Fibroblast of skin of abdomen (primary cell): ENCODE measurements at places on chromosomes 6 and 20.

DNA sequence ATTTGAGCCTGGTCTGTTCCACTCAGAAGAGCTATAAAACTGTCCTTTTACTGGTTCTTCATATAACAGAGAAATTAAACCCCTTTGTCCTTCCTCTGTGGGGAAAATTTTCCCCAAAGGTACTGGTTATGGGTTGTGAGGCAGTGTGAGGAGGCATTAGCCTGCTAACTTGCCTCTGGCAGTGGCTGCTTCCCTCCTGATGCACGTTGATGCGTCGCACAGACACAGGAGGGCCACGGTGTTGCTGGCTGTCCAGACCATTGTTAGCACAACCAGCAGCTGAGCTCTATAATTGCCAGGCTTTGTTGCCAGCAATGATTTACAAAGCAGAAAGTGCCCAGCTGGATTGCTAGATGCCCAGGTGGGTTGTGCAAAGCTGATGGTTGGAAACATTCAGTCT is 10.1 kb downstream of the AAR2 start:
- DNase-seq: no peak

DNA sequence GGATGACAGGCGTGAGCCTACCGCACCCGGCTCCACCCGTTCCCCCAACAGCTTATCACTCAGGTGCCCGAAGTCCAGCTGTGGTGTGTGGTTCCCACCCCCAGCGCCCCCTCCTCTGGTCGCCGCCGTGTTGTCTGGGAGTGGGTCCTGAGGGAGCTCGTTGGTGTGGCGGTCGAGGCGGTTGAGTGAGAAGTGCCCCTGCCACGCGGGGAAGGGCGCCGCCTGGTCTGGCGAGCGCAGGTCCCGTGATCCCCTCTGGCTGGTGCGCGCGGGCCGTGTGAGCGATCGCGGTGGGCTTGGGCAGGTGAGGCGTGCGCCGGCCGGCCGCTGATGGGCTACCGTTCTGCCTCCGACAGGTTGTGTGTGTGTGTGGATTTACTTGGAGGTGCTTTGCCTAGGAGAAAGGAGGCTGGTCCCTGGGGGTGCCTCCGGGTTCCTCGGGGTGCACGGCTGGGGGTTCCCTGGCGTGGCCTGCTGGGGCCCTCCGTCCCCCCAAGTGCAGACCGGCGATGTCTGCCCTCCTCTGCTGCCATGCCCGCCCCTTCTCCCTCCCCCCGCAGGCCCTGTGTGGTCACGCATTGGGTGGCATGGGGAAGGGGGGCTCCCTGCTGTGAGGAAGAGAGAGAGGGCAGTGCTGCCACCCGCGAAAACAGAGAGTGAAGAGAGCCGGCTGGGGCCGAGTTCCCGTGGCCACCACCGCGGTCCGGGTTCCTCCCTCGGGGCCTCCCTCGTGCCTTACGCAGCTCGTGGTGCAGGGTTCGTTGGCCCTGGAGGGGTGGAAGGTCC is 336.0 kb upstream of the DEFB115 start:
- DNase-seq: no peak

- peak; percentile 66 for DNase-seq
Measured at GRCh38 chr20:48284837-48285236, 499.6 kb upstream of the SULF2 start.

- no peak for DNase-seq
Measured at GRCh38 chr6:163566056-163566455, 151.5 kb downstream of the QKI start.

DNA sequence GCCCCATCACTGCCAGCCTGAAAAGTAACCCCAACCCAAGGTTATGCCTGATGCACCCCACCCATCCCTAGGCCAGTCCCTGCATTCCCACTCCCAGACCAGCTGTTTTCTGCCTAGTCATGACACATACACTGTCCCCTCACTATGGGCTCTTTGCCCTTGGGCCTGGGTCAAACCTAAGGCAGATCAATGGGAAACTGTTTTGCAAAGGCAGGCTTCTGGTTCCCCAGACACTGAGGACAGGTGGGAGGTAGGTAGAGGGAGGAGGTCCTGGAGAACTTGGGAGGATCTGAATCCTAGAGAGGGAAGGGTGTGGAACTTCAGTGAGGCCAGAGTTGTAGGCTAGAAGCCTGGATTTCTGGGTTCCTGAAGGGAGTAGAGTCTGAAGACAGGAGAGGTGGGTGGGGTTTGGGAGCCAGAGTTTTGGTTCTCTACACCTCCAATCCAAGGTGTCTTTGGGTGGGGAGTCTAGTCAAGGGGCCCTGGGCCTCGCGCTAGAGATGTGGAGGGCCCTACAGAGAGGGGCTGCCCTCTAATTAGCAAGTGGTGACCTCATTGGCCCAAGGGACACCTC is 2.0 kb downstream of the CLIC1 start:
- DNase-seq: no peak

DNA sequence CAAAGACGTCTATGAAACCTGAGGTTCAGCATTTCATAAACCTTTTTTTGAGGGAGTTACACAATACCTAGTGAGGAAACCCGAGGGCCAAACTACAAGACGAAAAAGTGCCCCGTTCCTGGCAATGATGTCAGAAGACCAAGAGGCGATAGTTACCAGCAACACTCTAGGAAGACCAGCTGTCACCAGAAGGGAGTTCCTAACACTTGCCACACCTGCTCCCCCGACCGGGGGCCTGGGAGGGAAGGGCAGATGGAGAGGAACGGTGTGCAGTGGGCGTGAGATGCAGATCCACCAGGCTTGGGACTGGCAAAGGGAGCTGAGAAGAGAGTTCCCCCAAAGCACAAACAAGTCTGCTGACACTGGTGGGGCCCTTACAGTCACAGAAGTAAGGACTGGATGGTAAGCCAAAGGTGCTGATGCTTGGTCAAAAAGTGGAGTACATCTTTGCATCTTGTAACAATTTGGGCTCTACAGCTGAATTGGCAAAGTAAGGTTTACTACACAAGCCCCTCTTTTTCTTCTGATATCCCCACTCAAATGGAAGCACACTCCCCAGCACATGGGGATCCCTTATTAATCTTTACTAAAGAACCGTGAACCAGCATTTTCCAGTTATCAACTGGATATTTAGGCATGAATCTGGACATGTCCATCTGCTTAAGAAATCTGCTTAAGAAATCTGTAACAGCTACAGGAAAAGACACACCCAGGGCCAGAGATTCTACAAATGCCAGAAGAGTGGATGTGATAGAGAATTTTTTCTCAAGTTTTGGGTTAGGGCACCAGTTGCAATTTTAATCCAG is 38.5 kb downstream of the PANK2 start:
- DNase-seq: no peak

GRCh38 chr6:13404228-13404891 is 76.0 kb upstream of the TBC1D7 start:
- DNase-seq: peak; percentile 55

GRCh38 chr6:150249261-150249660 is 106.4 kb downstream of the PPP1R14C start:
- peak; percentile 89 for DNase-seq

DNA sequence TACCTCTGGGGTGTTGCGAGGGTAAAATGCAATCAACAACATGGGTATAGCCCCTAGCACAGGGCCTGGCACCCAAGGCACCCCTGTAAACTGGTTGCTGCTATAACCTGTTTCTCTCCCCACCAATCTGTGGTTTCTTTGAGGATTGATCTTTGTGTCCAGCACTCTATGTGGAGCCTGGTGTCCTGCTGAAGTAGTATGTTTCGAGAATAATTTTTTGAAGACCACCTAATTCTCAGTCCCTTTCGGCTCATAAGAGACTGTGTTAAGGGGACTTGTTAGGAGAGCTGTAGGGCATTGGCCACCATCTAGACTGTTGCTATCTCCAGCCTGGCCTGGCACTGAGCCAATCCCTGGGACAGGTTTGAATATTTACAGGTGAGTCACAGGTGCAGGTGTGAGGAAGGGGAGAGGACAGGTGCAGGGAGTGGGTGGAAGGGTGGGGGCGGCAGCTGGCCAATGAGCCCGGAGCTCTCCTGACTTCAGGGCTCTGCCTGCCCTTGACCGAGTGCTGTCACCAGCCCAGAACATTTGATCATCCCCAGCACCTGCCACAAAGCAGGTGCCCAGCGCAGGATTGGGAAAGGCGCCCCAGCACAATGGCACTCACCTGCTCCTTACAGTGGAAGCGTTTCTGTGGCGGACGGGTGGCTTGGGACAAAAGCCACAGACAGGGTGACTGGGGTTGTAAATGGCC is 8.1 kb upstream of the C20orf144 start:
- no peak for DNase-seq

GRCh38 chr6:119614138-119614537 is 264.6 kb upstream of the MAN1A1 start:
- DNase-seq: peak; percentile 23

GRCh38 chr6:43093436-43094289 is 17.5 kb downstream of the PTK7 start:
- peak; percentile 85 for DNase-seq

- DNase-seq: no peak
Measured at GRCh38 chr6:168432196-168432595, 8.8 kb upstream of the SMOC2 start.

DNA sequence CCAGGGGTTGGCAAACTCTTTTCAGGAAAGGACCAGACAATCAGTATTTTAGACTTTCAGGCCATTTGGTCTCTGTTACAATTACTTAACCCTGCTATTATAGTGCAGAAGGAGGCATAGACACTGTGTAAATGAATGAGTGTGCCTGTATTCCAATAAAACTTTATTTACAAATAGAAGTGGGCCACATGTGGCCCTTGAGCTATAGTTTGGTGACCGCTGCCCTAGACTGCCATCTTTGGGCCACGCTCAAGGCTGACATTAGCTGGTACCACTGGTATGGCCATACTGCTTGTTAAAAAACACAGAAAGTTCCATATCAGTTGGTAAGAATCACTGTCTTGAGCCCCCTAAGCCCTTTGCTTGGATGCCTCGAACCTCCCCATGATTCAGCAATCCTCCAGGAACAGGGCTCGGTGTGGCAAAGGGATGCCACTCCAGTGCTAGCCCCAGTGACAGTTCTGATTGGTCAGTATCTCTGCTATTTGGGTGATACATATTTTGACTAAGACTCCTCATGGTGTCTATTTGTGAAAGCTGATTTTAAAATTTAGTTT is 23.3 kb upstream of the SNRNP48 start:
- DNase-seq: no peak

DNA sequence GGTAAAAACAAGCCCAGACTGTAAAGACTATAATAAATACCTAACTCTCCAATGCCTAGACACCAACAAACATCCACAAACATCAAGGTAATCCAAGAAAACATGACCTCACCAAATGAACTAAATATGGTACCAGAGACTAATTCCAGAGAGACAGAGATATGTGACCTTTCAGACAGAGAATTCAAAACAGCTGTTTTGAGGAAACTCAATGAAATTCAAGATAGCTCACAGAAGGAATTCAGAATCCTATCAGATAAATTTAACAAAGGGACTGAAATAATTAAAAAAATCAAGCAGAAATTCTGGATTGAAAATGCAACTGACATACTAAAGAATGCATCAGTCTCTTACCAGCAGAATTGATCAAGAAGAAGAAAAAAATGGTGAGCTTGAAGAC is 26.6 kb downstream of the NCOA6 start:
- DNase-seq: no peak

- peak; percentile 58 for DNase-seq
Measured at GRCh38 chr6:76885861-76886301, 577.4 kb downstream of the HTR1B start.

DNA sequence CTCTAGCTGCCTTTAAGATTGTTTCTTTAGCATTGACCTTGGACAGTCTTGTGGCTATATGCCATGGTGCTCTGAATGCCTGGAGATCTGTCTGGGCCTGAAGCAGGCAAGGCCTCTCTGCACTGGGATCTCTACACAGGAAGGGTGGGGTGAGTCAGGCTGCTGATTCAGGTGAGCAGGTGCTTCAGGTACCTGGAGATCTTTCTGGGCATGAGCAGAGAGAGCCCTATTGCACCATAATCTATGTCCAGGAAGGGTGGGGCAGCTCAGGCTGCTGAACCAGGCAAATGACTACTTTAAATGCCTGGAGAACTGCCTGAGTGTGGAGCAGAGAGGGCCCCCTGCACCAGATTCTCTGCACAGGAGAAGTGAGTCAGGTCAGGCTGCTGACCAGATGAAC is 94.5 kb downstream of the TPBG start:
- no peak for DNase-seq

DNA sequence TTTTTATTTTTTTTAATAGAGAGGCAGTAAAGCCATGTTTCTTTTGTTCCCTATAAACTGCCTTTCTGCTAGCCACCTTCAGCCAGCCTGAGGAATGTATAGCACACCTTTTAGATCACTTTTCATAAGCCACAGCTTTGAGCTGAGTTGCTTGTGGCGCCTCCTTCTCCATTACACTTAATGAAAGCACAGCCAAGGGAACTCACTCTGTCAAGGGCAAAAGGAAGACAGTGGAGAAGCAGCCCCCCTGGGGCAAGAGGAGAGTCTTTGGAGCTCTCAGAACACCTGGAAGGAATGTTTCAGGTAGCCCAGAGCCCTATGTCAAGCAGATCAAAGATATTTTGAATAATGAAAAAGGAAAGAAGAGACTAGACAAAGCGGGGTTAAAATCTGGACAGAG is 235.1 kb downstream of the CLIC5 start:
- DNase-seq: no peak

- peak; percentile 66 for DNase-seq
Measured at GRCh38 chr6:149127212-149127611, 190.3 kb upstream of the TAB2 start.

- DNase-seq: peak; percentile 48
Measured at GRCh38 chr6:90413867-90414266, 117.2 kb upstream of the BACH2 start.

DNA sequence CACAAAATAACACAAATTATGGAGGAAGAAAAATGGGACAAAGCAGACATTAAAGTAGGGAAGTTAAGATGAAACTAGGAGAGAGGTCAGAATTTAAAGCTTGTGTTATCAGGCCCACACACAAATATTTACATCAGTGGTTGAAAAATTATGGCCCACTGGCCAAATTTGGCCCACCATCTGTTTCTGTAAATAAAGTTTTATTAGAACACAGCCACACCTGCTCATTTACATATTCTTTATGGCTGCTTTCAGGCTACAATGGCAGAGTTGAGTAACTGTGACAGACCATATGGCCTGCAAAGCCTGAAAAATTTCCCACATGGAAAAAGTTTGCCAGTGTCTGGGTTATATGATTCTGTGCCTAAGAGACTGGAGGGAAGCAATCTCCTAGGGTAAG is 49.0 kb downstream of the SLC22A23 start:
- no peak for DNase-seq

GRCh38 chr20:63434599-63435378 is 37.7 kb downstream of the KCNQ2 start:
- peak; percentile 53 for DNase-seq

DNA sequence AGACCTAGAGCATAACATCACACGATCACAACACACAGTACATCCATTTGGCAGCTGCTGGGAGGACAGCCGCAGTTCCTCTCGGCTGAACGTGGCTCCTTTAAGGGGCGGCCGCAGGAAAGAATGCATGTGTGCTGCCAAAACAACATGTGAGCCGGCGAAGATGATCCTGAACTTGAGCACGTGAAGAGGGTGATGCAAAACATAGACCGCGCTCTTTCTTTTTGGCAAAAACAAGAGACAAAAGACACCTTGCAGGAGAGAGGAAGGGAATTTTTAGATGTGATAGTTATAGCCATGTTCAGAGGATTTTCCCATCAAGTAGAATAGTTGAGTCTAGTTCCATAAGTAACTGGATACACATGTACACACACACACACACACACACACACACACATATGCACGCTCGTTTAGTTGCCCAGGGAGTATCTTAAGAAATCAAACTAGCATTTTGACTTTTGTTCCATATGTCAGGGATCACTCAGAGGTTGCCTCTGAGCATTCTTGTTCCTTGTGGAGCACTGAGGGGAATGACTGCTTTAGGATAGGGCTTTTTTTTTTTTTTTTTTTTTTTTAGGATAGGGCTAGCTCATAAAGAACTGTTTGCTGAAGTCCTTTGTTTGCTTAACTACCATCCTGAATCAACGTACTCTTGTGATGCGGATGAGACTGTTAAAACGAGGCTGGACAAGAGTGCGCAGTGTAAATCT is 21.7 kb upstream of the RANBP9 start:
- peak; percentile 94 for DNase-seq
